ENCODE measurements at places on chromosomes 3 and 15.

DNA sequence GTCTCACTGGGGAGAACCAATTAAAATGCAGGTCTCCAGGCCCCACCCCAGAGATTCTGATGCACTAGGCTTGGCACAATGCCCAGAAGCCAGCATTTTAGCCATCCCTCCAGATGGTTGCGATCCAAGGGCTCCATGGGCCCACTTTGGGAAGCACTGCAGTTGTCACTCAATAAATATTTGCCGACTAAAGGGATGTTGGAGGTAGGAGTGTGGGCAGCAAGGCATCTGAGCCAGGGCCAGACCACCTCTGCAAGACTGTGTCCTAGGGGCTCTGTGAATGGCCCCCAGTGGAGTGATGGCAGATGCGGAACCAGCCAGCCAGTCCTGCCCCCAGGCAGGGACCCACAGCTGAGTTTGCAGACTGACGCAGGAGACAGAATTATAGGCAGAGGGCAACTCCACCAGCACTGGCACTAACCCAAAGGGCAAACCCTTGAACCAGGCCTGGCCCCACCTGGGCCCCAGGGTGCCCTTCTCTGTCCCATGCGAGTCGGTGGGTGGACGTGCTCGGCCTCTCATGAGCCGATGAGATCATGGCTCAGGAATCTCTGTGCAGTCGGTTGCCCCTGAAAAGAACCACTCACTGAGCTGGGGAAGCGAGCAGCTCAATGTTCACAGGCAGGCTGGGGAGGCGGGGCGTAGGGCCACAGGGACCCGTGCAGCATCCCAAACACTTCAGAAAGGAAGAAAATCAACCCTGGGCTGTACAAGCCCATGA, 49.7 kb downstream of the SEMA5B start:
- peak; percentile 82 for DNase-seq

- DNase-seq = no peak
Measured at GRCh38 chr15:66733976-66734375, 31.9 kb downstream of the SMAD6 start.

DNA sequence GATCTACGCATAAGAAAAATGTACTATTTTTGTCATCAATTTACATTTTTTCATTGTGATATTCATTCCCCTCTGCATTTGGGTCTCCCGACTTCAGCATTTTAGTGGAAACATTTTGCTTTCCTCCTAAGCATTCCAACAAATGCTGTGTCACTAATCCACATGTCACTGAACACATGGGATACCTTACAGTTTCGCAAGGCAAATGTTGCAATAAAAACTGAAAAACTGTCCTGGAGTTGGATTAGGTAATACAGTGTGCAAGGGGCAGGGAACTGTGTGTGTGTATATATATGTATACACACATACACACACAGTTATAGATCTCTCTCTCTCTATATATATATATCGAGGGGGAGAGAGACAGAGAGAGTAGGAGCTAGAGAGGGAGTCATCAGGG, 632.2 kb downstream of the MAGI1 start:
- peak; percentile 66 for DNase-seq

DNA sequence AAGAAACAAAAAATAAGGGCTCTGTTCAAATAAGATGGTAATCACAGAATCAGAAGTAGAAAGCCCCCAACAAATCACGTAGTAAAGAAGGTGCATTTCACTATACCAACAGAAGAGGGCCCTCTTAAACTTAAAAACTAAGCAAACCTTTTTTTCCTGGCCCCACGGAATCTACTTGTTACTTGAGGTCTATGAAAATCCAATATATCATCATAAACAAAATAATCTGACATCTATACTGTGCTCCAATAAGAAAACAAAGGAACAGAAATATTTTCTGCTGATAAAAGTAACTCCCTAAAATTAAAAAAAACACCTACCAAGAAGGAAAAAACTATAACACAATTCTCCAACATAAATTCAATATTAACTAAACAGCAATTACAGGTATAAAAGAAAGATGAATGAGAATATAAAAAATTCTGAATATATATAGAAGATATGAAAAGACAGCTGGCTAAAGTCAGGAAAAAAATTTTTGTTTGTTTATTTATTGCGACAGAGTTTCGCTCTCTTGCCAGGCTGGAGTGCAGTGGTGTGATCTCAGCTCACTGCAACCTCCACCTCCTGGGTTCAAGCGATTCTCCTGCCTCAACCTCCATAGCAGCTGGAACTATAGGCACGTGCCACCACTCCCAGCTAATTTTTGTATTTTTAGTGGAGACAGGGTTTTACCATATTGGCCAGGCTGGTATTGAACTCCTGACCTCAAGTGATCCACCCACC, 81.8 kb downstream of the CLASP2 start:
- peak; percentile 61 for DNase-seq

GRCh38 chr15:91861223-91861622, 7.7 kb downstream of the SLCO3A1 start:
- DNase-seq = no peak

GRCh38 chr3:148518520-148518919, 179.2 kb upstream of the AGTR1 start:
- DNase-seq = no peak

- DNase-seq = no peak
Measured at GRCh38 chr15:38512901-38513300, 51.7 kb downstream of the RASGRP1 start.

DNA sequence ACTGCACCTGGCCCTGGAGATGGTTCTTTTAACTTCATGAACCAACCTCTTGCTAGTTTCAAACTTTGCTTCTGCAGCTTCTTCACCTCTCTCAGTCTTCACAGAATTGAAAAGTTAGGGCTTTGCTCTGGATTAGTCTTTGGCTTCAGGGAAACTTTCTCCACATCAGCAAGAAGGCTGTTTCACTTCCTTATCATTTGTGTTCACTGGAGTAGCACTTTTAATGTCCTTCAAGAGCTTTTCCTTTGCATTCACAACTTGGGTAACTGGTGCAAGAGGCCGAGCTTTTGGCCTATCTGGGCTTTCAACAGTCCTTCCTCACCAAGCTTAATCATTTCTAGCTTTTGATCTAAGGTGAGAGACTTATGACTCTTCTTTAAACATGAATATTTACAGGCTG, 15.7 kb upstream of the TM2D3 start:
- no peak for DNase-seq

DNA sequence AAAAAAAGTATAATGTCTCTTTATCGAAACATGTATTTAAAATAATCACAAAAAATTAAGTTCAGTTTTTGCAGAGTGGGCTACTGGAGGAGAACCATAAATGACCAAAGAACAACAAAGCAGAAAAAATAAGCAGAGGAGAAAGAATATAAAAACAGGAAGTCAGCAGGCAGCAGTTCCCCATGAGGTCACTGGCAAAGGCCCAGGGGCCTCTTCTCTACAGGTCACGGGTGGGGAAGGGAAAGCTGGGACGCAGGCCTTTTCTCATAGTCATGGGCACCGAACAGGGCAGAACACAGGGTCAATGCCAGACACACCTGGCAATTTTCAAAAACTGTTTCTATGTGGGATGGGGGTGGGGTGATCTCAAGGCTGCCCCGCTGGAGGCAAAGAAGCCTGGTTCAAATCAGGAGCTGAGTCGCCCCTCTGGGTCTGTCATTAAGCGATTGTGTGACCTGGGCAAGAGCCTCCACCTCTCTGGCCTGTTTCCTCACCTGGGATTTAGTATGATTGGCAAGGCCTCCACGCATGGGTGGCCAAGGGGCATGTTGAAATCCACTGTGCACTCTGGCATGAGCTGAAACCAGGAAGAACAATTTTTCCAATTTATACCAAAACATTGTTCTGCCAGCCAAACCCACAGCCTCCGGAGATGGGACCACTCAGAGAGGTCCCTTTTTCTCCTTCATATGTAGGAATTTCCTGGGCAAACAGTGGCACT, 43.8 kb upstream of the UACA start:
- DNase-seq = no peak

- DNase-seq = no peak
Measured at GRCh38 chr15:78237146-78237545, 2.8 kb upstream of the ACSBG1 start.

DNA sequence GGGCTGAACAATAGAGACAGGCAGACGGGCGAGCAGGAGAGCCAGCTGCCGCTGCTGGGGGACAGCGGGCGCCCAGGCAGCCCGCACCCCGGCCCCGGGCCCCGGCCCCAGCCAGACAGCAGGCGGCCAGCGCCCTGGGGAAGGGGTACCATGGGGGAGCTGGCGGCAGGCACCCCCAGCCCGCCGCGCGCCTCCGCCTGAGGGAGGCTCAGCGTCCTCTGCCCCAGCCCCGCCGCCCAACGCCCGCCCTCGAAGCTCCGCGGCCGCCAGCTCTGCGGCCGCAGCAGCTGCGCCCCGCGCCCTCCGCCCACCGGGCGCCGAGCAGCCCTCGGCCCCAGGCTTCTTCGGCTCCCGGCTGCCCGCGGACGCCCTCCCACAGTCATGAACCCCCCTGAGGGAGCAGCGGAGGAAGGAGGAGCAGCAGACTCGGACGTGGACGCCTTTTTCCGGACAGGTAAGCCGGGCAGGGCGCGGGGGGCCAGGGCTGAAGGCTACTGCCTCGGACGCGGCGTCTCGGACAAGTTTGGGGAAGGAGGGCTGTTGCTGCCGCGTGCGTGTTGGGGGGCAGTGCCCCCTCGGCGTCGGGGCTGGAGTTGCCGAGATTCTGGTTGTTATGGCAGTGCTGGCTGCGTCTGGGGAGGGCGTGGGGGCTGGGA, 41.6 kb upstream of the ROPN1 start:
- no peak for DNase-seq

GRCh38 chr15:90552162-90552928, 22.6 kb downstream of the CRTC3 start:
- DNase-seq = peak; percentile 79

DNA sequence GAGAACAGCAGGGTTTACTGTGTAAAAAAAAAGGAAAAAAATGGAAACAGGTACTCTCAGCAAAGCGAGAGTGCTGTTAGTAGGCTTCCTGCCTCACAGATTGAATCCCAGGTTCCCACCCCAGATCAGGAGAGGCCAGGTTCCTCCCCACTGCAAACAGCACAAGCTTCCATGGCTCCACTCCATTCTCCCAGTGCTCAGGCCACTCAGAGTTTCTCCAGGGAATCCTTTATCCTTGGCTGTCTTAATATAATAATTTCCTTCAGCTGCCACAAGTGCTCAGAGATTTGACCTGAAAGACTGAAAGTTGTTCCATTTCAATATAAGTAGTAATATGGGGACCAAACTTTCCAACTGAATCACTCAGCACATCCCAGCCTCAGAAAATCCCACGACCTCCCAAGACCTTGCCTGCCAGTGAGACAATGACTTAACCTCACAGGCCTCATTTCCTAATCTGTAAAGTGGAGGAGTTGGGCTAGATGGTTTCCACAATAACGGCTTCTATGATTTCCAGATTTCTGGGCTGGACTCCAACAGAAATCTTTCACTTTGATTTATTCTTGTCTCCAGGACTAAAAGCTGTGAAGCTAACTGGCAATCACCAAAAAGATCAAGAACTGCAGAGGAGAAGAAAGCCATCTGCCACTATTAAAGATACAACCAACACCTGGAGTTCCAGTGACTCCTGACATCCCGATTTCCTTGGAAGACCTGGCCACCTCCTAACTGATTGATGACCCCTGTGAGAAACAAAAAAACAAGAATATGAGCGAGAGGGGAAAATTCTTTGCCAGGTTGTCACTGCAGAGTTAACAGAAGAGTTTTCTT, 289.5 kb downstream of the NEK10 start:
- peak; percentile 26 for DNase-seq

DNA sequence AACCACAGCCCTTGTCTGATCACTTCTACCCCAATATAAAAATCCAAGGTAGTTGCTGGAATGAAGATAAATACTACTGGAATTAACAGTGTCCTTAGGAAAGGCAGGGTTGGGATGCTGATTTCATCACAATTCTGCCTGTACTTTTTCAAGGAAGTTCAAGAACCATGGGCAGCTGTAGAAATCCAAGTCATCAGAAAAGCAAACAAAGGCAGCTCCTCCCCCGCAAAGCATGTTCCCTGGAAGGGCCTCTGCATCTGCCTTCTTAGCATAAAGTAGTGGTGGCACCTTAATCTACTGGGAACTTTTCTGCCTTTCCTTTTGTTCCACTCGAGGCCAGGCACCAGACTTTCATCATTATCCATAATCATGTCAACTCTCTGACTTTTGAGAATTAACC, 54.4 kb downstream of the ERC2 start:
- DNase-seq = no peak

DNA sequence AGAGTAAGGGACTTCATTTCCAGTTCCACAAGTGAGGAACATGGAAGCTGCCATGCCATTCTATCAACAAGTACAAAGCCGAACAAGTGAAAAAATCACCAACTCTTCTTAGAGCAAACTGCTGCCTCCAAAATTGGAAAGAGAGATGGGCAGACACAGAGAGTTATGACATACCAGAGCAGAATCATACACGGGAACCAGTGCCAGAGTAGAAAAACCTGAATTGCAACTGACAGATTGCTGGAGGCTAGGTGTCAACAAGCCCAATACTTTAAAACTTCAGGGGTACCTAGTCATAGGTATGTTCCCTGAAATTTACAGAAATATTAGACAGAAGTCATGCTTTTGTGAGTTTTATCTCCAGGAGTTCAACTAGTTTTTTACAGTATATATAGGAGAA, 62.0 kb downstream of the TTBK2 start:
- DNase-seq = no peak

DNA sequence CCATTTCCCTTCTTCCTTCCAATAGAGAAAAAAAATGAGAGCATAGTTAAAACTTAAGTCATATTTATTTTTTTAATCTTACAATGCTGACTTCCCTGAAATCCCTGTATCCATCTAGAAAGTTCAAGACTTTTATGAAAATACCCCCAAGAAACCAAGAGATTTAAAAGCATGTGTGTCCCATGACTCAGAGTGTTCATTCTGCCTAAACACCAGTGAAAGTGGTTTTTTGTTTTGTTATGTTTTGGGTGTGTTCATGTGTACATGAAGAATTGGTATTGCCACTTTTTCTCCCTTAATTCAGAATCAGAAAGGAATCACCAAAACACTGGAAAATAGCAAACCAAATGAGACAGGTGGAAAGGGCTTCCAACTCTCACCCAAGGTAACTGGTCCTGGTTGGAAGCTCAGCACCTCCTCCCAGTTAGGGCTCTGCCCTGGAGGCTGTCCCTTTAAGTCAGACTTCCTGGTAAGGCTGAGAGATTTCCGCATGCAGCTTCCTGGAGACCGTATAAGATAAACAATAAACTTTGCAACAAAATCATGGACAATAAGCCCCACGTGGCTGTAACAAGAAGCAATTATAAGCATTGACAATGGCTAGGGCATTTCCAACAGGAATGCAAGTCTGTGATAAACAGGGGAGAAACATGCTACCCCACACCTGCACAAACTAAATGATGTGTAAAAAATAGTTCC, 121.9 kb upstream of the ARHGEF3 start:
- no peak for DNase-seq

DNA sequence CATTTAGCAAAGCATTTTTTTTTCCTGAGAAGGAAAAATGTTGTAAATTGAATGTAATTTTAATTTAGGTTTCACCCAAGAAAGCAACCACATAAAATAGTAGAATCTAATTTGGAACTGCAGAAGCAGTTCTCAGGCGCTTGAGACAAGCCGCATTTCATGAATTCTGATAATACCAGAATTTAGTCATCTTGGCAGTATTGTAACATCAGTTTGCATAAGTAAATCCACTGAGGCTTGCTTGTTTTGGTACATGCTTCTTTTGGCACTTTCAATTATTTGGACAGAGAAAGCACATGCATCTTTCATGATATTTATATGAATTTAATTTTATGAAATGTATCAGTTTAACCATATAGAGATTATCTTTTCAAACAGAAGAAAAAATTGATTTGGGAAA, 389.7 kb upstream of the ROBO1 start:
- no peak for DNase-seq

All from fibroblast of skin of right quadriceps (primary cell).